ENCODE measurements at places on chromosomes 6 and 20.

DNA sequence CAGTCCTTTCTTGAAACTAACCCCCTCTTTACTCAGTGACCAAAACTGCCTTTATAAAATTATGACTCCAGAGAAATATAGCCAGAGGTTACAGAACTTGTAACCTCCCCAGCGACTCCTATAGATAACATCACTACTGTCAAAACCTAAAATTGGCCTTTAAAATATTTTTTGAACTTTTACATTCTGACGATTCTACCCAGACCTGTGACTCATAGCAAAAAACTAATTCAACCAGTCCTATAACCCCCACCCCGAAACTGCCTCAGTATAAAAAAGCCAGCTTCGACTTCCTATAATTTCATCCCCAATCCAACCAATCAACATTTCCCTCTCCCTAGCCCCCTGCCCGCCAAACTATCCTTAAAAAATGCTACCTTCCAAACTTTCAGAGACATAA lies 13.9 kb downstream of the JPH2 start:
- DNase-seq: no peak

GRCh38 chr6:144214622-144215401 lies 64.5 kb downstream of the STX11 start:
- no peak for DNase-seq

GRCh38 chr6:139569566-139569965 lies 195.1 kb upstream of the CITED2 start:
- DNase-seq: peak; percentile 54

DNA sequence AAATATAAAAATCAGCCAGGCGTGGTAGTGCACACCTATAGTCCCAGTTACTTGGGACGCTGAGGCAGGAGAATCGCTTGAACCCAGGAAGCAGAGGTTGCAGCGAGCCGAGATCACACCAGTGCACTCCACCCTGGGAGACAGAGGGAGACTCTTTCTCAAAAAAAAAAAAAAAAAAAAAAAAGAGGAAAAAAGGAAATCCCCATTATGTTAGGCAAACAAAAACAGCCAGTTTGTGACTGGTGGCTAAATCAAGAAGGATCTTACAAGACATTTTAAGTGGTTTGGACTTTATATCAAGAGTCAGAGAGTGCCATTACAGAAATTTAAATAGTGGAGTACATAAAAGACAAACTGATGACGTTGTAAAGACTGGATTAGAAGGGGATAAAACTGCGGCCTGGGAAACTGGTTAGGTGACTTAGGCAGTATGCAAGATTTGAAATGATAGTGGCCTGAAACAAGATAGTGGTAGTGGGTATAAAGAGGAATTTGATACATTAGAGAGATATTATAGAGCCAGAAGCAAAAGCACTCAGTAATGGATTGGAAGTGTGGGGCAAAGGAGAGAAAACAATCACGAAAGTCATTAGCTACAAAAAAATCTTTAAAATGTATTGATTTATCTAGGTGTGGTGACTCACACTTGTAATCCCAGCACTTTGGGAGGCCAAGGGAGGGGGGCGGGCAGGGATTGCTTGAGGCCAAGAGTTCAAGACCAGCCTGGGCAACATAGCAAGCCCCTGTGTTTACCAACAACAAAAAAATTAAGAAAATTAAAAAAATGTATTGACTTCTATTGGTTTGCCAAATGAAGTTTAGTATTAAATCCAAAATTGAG lies 1.7 kb upstream of the MYO6 start:
- DNase-seq: no peak

DNA sequence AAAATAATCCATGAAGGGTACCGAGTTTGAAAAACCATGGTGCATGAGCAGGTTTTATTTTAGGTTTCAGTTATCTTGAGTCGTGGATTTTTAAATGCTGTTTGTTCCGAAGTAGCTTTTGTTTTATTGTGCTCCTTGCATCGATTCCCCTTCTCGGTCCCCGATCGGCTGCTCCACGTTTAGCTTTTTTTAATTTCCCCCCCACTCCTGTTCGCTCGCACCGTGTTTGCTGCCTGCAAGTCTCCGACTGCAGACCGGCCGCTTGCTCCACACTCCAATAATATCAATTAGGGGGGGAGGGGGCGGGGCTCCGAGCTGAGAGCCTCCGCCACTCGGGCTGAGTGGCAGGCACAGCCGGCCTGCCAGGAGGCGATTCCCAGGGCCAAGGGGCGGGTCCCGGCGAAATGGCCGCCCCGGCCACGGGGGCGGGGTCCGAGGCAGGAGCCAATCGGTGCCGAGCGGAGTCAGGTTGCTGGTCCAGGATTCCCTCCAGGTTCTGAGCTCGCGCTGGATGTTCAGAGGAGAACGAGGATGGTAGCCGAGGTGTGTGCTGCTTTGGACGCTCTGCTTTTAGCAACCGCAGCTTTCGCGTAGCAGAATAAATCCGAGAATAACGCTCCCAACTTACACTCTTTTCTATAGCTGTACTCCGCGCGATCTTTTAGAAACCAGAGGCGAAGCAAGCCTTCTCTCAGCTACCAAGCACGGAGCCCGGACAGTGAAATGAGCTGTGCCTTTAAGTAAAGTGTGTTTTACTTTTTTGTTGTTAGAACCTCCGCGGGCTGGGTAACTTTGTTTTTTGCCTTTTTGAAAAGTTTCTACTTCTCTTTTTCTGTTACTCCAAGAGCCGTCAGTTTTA lies at the start of gene EPHA7:
Gene EPHA7, minus strand, starts transcription at position 256 of the 859 bp plus-strand sequence. Its CDS starts 218 bp downstream, at position 38.
- peak; percentile 94 for DNase-seq

DNA sequence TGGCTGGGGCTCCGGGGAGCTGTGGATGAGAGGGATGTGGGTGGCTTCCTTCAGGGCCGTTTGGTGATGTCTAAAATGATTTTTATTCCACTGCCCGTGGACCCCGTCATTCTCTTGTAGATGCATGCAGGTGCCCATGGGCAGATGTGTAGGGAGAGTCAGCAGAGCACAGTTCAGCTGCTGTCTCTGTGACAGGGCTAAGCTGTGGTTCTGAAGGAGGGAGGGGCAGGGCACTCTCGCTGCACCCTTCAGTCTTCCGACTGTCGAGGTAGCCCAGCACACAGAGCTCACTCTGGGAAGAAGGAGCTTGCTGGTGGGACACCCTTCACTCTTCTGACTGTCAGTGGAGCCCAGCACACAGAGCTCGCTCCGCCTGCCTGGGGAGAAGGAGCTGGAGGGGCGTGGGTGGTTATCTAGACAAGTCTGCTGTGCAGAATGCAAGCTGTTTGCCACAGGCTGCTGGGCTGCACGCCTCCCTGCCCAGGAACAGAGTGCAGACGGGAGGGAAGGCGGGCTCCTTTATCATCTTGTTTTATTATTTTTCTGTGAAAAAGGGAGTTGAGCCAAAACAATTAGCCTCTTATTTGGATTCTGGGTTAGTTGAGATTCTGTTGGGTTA lies 28.4 kb upstream of the ADRM1 start:
- no peak for DNase-seq

DNA sequence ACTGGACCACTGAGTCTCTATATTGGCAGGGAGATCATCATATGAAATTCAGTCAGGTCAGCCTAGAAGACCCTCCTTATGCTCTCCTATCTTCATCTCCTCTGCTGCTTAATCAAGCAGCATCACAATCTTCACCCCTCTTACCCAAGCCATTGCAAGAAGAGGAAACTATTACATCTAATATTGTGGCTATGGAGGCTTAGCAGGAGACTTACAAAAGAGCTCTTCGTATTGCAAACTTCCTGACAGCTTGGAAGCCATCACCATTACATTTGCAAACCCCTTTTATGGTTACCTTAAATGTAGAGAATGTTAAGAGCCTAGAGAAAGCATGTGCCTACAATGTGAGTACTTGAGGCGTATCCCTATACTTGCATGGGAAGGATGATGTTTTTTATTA lies 87.2 kb upstream of the STXBP5 start:
- DNase-seq: no peak

GRCh38 chr20:2820084-2820895 lies 4.1 kb downstream of the TMEM239 start:
- no peak for DNase-seq

- no peak for DNase-seq
These were observed 37.5 kb downstream of the YTHDF1 start for GRCh38 chr20:63178446-63178820.
